Kidney epithelial cell (primary cell): ENCODE measurements at places on chromosomes 11 and 22. TPM values are rescaled to one million over a fixed set of nuclear protein-coding genes. Genes with fewer than 3 reads are reported as not detected.

OR51B4 gene
- total RNA-seq, result not detected in 2 replicates

DNA sequence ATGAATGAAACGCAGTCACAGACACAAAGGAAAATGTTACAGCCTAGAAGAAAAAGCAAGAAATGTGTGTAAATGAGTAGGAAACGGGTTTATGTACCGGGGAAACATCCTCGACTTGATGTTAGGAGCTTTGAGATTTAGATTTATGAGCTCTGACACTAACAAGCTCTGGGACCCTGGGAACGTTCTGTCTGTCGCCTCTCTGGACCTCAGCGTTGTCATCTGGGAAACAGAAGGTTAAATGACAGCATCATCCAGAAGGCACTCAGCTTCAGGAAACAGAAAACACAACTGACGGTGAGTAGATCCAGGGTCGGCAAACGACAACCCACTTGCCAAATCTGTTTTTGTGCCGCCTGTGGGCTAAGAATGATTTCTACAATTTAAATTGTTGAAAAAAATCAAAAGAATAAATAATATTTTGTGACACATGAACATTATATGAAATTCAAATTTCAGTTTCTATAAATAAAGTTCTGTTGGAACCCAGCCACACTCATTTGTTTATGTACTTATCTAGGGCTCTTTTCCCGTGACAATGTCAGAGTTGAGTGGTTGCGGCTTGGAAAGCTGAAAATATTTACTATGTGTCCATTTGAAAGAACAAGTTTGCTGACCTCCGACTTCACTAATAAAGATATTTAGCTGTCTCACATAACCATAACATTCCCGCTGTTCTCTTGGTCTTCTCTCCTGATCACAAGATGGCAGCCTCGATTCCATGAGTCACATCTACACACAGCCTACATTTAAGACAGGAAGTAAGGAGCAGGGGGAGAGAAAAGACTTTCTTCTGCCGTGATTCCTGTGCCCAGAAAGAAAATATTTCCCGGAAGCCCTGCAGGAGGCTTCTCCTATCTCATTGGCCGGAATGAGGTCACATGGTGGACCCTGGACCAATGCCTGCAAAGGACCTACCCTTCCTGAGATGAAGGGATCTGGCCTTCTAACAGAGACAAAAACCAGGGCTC, 47.1 kb upstream of the SYT13 start:
- no peak for DNase-seq

OR52K2 gene
- not detected in 2 replicates for total RNA-seq

GRCh38 chr11:131328843-131329242, 41.6 kb upstream of the NTM start:
- no peak for DNase-seq

PANX3 gene
- not detected in 2 replicates for total RNA-seq

DNA sequence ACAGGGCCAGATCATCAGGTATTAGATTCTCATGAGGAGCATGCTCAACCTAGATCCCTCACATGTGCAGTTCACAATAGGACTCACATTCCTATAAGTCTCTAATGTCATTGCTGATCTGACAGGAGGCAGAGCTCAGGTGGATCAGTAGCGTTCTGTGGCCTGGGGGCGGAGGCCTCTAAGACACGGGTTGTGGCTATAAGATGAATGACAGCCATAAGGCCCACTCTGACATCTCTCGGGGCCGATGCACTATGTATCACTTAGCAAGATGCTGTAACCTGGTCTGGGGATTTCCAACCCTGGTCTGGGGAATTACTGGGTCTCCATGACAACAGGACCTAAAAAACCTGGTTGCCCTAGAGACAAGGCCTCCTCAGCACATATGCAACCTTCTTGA, 932.7 kb downstream of the TBC1D22A start:
- no peak for DNase-seq

USP2 gene
- total RNA-seq, result 1.6 and 2.0 TPM in 2 replicates

NTM gene
- 111 and 128 TPM in 2 replicates for total RNA-seq

CLCF1 gene
- total RNA-seq, result 33.1 and 34.3 TPM in 2 replicates

OR5T3 gene
- not detected in 2 replicates for total RNA-seq

- no peak for DNase-seq
Measured at GRCh38 chr11:134429106-134429505, 17.1 kb upstream of the B3GAT1 start.

- no peak for DNase-seq
Measured at GRCh38 chr11:21892736-21893564, 299.9 kb upstream of the ANO5 start.

GGTLC3 gene
- not detected in 2 replicates for total RNA-seq
